ENCODE measurements at places on chromosomes 16 and 17.

- no peak for DNase-seq
Measured at GRCh38 chr16:57619133-57619605, 9.3 kb upstream of the ADGRG1 start.

DNA sequence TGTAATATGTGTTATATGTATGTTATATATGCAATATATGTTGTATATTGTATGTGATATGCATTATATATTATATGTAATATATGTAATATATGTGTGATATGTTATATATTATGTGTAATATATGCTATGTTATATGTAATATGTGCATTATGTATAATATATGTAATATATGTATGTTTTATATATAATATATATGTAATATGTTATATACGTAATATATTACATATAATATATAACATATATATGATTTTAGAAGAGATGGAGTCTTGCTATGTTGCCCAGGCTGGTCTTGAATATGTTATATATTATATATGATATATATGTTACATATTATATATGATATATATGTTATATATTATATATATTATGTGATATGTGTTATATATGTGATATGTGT lies 65.5 kb upstream of the DNAH17 start:
- no peak for DNase-seq

DNA sequence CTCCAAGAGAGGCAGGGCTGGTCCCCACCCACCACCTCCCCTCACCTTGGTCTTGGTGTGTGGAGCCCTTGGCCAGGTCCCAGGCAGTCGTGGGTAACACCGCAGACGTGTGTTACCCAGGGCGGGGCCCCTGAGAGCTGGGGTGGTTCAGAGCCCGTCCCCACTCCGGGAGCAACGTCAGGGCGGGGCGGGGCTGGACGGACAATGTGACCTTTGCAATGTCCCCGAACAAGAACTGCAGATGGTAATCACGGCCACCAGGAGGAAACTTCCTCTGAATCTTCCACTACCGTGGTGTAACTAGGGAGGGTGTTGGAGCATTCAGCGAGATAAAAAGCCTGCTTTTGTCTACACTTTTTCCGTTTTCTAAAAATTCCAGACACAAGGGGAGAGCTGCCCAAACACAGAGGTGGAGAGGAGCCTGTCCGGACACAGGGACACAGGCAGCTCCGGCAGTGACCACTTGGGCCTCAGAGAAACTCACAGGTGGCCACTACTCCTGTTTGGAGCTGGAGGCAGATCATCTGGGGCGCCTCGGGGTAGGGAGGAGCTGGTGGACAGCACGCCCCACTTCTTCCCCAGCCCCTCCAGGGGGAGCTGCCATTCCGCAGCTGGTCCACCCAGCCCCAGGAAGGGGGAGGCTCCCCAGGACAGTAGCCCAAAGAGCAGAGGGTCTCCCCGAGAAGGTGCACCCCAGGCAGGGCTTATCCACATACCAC lies 14.2 kb upstream of the SLC38A10 start:
- peak; percentile 95 for DNase-seq

GRCh38 chr17:57986841-57987580 lies 1.0 kb downstream of the VEZF1 start:
- peak; percentile 86 for DNase-seq

- DNase-seq = peak; percentile 62
Measured at GRCh38 chr16:79188115-79188738, 412.3 kb downstream of the MAF start.

- DNase-seq = no peak
Measured at GRCh38 chr17:78399693-78400144, 21.3 kb downstream of the PGS1 start.

DNA sequence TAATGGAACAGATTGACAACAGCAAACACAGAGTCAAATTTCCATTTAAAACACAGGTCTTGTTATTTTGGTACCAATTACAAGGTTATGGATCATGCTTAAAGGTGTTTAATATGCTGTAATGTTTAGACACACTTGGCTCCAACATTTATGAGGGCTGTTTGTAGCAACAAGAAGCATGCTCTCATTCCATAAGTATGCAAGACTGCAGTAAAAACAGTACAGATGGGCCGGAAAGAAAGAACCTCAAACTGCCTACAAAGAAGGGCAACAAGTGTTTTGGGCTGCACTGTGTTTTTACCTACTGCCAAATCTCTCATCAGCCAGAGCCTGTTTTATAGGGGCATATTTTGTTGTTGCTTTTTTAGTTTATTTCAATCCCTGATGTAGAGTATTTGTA lies 100.5 kb upstream of the HS3ST3A1 start:
- DNase-seq = no peak

GRCh38 chr16:12471383-12471782 lies 332.3 kb downstream of the CPPED1 start:
- DNase-seq = no peak

DNA sequence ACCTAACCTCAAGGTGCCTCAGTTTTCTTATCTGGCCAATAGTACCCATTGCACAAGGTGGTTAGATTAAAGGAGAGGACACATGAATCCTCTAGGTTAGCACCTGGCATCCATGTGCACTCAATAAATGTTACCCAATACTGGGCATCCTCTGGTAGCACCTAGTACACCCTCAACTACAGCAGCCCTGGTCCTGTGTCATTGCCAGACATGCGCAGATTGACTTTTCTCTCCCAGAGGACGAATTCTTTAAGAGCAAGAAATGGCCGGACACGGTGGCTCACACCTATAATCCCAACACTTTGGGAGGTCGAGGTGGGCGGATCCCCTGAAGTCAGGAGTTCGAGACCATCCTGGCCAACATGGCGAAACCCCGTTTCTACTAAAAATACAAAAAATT lies 7.3 kb downstream of the DUSP3 start:
- DNase-seq = no peak

DNA sequence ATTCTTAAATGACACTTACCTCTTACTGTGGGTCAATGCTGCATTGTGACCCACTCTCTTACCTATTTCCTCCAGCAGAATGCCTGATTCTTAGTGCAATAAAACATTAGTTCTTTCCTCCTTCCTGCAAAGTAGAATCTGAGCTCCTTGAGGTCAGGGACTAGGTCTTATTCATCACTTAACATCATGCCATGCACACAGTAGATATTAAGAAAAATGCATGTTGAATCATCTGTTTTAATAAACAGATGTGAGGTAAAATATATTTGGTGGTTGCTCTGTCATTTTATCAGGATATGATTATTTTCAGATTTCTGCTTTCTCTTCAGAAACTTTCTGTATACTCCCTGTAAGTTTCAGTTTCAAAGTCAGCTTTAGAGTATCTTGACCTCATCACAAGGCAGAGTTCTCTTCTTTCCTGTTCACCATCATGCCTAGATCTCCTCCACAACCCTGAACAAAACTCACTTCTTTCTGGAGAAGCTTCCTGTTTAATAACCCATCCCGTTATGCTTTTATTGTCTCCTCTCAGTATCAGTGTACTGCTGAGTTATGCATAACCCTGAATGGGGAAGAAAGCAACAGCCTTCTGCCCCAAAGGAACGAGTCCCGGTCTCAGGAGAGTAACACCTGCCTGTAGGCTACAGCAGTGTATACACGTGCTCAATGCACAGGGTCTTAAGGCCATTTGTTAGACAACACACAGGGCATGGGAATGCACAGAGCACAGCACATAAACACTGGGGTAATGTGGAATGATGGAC lies 30.3 kb upstream of the SUPT4H1 start:
- DNase-seq = peak; percentile 10

DNA sequence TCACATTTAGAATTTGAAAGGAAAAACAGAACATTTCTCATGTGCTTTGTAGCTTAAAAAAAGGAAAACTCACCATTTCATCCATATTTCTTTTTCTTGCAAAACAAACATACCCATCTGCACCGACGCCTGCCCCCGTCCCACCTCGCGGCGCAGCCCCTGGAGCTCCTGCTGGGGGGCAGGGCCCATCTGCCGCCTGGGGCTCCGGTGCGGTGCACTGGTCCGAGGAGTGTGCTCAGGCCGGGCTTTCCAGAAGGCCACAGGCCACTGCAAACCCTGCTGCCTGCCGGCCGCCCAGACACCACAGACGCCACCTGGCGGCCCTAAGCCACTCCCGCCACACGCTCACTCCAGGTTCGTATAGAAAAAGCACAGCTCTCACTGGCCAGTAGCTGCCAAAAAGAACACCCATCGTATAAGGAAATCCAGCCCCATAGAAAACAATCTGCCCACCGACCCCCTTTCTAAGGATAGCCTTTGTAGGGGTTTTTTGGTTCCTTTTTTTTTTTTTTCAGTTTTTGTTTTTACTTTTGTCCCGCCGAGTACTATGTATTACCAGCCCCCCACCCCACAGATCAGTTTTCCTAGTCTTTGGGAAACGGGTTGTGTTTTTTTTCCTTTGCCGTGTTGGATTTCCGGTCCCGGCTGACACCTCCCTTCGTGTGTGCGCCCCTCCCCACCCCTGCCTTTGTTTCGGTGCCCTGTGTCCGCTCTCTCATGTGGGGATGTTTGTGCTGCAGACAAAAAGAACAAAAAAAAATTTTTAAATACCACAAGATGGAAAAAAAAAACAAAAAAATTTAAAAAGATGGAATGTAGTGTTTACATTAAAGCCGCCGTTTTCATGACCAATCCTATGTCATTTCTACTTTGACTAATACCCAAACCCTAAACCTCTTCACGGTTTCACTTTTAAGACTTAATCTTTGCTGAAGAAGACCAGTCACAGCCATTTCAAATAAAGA lies 68.8 kb downstream of the AMFR start:
- DNase-seq = peak; percentile 79

DNA sequence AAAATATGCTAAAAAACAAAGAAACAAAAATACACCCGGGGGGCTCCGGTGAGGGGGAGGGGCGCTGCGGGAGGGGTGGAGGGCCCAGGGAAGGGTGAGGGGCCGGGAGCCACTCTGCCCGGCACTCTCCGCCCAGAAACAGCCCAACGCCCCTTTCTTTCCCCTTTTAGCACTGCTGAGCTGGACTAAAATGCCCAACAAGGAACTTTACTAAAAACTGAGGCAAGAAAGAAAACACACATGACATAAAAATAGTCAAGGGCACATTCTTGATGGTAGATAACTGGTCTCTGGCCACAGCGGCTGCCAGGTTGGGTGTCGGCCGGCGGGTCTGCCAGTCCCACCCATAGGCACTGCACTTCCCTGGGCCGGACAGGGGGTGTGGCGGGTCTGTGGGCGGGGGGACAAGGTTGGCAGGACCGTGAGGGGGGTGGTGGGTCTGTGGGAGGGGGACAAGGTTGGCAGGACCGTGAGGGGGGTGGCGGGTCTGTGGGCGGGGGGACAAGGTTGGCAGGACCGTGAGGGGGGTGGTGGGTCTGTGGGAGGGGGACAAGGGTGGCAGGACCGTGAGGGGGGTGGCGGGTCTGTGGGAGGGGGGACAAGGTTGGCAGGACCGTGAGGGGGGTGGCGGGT lies 20.9 kb downstream of the METRNL start:
- peak; percentile 43 for DNase-seq

DNA sequence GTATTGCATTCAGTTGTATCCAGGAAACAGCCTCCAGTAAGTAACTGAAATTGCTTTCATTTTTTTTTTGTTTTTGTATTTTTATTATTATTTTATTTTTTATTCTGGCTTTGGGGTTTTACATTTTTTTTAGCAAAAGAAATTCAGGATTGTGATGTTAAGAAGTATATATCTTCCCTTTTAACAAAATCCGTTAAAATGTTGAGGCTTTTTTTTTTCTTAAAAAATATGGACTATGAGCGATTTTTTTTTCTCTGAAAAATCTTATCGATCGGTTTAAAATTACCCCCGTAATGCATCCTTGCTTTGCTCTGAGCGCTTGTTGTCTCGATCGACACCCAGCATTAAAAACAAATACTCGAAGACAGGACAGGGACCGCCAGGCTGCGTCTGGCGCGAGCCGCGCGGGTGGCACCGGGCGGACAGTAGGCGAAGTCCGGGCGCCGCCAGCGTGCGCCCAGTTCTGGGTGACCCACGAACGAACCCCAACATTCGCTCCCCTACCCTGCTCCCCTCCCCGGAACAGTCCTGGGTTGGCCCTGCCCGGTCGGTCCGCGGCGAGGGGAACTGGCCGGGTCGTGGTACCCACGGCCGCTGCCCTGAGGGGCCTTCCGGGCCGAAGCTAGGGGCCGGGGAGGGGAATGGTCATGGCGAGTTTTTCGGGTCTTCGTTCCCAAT lies 482 bp downstream of the BAHCC1 start:
- DNase-seq = no peak

DNA sequence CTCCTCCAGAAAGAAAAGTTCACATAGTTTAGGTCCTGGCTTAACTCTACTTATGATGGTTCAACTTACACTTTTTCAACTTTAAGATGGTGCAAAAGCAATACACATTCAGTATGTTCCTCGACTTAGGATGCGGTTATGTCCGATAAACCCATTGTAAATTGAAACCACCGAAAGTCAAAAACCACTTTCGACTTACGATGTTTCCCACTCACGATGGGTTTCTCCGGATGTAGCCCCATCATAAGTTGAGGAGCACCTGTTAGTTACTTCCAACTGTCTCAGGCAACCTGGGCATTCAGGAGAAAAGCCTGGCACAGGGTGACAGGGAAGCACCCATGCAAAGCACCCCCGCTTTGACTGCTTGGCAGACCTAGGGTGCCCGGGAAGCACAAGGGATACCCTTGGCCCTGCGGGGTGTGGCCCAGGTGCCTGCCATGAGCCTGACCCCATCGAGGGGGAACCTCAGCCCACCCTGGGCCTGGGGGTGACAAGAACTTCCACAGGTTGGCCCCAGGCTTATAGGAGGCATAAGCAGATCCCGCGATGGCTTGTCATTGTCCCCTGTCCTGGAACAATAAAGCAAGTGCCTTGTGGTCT lies 14.0 kb downstream of the UNC119 start:
- DNase-seq = no peak

DNA sequence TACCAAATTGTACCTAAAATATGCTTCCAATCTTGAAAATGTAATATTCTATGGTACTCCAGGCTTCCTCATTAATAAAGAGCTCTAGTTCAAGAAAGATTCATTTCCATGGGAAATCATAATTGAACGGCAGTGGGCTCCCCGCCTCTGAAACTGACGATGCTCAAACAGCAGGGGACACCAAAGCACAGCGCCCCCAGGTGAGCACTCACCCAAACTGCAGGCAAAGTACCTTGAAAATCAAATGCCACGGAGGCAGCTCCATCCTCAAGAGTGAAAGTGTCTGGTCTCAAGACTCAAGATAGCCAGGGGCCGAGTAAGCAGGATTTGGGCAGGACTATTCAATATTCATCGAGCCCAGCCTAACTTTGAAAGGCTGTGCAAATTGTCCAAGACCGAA lies 217.4 kb upstream of the TNRC6C start:
- DNase-seq = peak; percentile 60
